ENCODE measurements at places on chromosomes 6 and 20.

DNA sequence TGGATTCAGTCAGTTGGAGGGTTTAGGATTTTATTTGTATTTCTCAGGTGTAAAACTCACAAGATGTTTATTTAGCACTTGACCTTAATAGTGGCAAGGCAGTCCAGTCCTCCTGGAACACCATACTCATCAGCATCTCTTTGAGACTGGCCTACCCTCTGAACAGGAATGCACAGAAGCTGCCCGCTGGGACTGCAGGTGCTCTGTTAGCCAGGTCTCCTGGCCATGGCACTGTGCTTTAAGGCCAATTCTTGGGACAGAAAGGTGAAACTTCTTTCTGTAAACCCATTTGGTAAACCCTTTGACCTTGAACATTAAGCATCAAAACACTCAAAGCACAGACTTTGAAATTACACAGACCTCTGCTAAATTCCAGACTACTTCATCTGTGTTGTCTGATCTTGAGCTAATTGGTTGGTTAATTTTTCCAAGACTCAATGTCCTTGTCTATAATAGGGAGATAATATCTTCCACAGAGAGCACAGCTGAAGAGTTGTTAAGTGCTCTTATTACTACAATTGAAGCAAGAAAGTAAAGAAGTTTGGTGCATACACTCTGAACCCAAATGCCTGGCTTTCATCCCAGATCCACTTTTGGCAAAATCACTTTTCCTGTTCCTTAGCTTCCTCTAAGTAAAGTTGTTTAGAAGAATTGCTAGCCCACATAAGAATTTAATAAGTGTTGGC lies 54.9 kb upstream of the NT5E start:
- no peak for DNase-seq

DNA sequence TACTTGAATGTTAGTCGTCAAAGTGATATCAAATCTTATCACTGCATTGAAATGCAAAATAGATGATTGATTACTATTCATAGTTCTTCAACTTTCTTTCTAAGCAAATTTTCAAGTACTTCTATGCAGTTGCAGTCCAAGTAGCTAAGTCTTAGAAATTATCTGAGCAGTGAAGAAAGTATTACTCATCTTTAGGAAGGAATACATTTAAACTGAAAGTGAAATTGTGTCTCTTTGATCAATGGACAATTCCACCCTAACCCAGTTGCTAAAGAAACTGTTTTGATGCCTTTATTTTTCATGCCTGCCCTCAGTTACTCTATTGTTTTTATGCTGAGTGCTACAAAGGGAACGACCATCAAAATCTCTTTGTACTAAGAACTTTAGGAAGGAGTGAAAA lies 337.4 kb downstream of the GRIK2 start:
- no peak for DNase-seq

- DNase-seq, result no peak
Measured at GRCh38 chr6:127690092-127690491, 113.1 kb downstream of the C6orf58 start.

- no peak for DNase-seq
Measured at GRCh38 chr6:75906871-75907270, 157.8 kb downstream of the MYO6 start.

DNA sequence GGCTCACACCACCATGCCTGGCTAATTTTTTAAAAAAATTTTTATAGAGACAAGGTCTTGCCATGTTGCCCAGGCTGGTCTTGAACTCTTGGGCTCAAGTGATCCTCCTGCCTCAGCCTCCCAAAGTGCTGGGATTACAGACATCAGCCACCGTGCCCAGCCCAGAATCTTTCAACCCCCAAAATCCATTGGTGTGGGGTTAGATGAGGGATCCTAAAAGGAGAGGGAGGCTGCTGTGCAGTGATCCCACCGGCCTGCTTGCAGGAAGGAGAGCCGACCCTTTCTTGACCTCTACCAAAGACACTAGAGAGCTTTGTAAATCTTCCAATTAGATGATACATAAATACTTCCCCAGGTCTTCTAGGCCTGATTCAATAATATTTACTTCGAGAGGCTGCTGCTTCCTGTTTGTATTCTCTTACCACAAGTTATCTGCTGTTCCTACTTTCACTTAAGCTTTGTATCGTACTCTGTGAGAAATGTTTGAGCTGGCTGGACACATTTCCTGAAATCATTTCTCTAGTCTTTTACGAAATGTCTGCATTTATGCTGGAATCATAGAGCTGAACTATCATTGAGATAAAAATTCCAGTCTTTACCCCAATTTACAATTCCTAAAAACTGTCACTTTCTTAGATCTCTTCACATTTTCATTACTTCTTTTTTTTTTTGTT lies 49.3 kb upstream of the IER3 start:
- DNase-seq, result no peak

DNA sequence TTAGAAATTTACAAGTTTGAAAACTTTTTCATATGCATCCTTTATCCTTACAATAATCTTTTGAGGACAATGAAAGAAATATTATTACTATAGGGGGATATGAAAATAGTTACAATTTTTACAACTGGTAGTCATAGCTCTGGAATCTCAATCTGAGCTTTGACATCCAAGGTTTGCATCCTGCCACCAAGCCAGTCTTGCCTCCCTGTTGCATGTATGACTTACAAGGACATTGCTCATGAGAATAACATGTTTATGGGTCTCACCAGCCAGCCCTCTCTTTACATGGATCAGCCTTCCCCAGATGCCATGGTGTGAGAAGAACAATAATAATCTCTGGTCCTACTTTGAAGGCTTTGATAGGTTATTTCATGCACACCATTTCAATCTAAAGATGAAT lies 67.5 kb downstream of the THEMIS start:
- DNase-seq, result no peak

DNA sequence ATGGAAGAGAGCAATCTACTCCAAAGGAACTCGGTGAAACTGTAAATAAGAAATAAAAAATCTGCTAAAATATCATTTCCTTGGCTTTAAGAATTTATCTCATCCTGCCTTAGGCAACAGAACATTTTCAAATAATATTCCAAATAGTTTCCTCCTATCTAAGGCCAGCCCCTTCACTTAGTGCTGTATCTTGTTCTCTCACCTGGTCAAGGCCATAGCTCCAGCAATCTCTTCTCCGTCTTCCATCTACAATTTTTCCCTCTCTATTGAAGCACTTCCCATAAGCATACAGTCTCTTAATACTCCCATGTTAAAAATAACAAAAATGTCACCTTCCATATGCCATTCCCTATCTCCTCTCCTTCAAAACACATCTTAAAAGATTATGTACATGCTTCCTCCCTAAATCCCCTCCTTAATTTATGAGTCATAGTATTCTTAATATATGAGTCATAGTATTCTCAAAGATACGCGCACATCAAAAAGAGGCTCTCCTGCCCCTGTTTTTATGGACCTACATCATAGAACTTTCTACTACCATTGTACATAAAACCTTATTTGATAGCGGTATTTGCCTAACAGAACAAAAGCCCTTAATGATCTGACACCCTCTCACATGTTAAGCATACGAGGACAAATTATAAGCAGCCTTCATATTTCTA lies 146.9 kb downstream of the PDE10A start:
- DNase-seq, result no peak

- DNase-seq, result no peak
Measured at GRCh38 chr6:168179702-168180382, 100.8 kb upstream of the FRMD1 start.

DNA sequence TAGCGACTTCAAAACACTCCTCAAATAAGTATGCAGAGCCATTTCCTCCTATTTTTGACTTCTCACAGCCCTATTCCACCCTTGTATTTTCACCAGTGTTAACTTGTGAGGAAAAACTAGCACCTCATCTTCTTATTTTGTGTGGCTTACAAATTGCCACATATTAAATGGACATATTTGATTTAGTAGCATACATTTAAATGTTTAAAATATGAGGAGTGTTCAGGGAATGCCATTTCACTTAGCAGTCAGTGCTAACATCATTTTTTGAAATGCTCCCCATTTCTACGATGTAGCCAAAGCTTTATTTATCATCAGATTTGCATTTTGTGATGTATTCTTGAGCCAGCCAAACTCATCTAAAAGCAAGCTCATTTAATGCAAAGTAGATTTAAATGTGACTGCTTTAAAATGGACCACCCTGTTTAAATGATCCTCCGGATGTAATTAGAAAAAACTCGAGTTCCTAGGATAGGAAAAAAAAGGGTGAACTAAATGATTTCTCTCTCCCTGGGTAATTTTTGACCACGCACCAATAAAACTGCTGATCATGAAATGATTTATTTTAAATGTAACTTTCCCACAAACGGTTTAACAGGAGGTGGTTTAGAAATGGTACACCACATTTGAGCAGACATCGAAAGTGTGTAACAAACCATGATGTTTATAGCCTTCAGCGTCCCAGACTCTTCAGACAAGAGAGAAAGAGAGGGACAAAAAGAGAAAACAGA lies 172.6 kb downstream of the CD83 start:
- no peak for DNase-seq

DNA sequence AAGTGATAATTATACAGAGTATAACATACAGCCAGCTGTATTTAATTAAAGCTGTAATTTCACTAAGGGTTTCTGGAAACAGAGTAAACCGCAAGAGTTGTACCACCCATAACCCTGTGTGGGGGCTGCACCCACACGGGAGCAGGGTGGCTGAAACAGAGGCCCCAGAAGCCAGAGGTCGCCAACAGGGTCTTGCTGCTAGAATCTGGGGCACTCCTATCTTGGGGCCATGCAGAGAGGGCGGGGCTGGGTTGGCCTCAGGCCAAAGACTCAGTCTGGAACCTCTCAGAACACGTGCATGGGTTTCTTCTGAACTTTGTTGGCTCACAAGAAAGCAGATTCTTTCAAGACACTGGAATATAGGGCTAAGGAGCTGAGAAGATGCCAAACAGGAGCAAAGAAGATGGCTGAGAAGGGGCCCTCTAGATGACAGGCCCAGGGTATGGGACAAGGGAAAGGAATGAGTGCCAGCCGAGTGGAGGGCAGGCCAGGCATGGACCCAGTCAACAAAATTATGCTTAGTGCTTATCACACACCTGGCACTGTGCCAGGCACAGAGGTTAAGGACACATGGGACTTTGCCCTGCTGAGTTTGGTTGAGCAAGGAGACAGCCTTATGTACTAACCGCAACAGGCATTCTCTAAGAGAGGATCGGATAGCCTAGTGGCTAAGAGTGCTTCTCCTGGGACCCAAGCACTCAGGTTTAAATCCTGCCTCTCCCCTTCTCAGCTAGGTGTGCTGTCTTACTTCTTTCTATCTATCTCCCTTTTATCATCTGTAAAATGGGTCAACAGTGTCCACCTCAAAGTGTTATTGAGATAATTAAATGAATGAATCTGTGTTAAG lies 96.6 kb upstream of the FOXP4 start:
- DNase-seq, result no peak

Data from activated T-cell treated with anti-CD3 and anti-CD28 coated beads for 48 hours (primary cell).